ENCODE measurements at places on chromosomes 7 and 10.

DNA sequence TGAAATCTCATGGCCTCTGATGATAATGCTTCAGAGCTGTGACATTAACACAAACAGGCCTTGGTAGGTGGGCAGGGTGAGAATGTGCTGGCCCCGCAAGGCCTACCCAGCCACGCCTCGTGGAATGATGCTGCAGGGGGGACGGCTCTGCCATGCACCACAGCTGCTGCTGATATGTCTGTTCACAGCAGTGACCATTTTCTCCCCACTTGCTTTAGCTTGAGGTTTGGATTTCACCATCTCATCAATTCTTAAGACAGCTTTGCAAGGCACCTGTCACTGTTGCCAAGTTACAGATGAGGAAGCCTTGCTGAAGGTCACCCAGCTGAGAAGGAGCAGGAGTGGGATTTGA, 128.3 kb downstream of the PTPN20 start:
- DNase-seq, result no peak

GRCh38 chr7:46754140-46754720, 827.7 kb downstream of the TNS3 start:
- no peak for DNase-seq

DNA sequence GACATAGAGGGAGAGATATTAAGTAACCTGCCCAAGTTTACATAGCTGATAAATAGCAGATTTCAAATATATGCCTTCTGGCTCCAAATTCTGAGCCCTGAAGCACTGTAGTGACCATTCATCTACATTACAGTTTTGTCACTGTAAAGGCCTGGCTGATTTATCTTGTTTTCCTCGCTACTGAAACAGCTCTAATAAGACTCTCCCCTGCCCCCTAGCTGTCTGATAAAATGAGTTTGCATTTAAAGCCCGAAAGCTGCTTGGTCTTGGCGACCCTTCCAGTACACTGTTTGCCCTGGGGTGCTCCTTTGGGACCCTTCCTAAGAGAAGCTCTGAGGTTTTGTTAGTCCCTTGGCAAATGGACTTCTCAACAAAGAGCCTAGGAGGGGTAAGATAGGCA, 59.7 kb upstream of the RAB11FIP2 start:
- peak; percentile 51 for DNase-seq

GRCh38 chr7:54888067-54888733, 129.2 kb upstream of the SEC61G start:
- DNase-seq, result no peak

- DNase-seq, result no peak
Measured at GRCh38 chr10:29839826-29840515, 205.2 kb upstream of the SVIL start.

DNA sequence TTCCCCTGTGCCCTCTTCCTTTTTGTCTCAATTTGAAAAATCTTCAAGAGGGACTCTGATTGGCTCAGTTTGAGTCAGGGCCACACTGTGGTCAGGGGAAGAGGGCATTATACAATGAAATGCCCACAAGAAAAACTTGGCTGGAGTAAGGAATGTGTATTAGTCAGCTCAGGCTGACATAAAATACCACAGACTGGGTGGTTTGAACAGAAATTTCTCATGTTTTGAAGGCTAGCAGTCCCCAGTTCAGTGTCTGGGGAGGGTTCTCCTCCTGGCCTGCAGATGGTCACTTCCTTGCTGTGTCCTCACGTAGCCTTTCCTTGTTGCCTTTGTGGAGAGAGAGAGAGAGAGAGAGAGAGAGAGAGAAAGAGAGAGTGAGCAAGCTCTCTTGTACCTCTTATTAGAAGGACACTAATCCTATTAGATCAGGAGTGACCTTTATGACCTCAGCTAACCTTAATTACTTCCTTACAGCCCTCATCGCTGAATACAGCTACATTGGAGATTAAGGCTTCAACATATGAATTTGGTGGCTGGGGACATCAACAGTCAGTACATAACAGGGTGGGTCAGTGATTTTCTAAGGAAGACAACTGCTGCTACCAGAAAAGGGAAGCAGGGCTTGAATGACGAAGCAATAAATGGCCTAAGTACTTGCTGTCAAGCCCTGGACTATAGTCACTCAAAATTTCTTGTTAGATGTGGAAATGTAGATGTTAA, 25.8 kb upstream of the FAM13C start:
- peak; percentile 17 for DNase-seq

- DNase-seq, result peak; percentile 45
Measured at GRCh38 chr10:133379152-133379800, at the start of gene PAOX. Gene PAOX, plus strand, starts transcription at chr10:133379262. Its CDS starts 55 bp downstream, at chr10:133379317.

GRCh38 chr10:102185811-102186527, 33.8 kb downstream of the NOLC1 start:
- DNase-seq, result peak; percentile 29

GRCh38 chr7:153017223-153017622, 257.7 kb downstream of the ACTR3B start:
- DNase-seq, result no peak

- DNase-seq, result no peak
Measured at GRCh38 chr7:80940539-80941207, 21.8 kb upstream of the SEMA3C start.

- no peak for DNase-seq
Measured at GRCh38 chr7:135856356-135857144, 107.9 kb upstream of the FAM180A start.

GRCh38 chr7:44073664-44074348, 8.4 kb upstream of the PGAM2 start:
- DNase-seq, result peak; percentile 85

- DNase-seq, result no peak
Measured at GRCh38 chr7:112346381-112347060, 103.7 kb upstream of the IFRD1 start.
